NCI-H2081 (cell line): ENCODE measurements at places on chromosomes 4 and X.
A peak's percentile ranks its signal among the peaks of the same experiment; 100 is the strongest.

DNA sequence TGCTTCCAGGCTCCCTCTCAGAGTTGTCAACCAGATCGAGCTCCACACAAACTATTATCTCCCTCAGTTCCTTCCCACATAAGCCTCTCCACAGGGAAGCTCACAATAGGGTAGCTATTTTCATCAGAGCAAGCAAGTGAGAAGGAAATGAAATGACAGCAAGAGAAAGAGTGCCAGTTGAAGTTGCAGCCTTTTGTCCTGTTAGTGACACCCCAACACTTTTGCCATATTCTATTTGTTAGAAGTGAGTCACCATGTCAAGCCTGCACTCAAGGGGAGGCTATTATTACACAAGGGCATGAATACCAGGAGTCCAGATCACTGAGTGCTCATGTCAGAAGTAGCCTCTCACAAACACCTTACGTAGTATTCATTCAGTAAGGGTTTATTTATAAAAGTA lies 266.3 kb upstream of the NOCT start:
- no peak for DNase-seq

- no peak for DNase-seq
Measured at GRCh38 chrX:46814966-46815365, 21.9 kb upstream of the RP2 start.

- DNase-seq = no peak
Measured at GRCh38 chr4:87015416-87015815, 80.6 kb downstream of the AFF1 start.

GRCh38 chrX:11103006-11103405 lies 8.1 kb upstream of the HCCS start:
- no peak for DNase-seq

DNA sequence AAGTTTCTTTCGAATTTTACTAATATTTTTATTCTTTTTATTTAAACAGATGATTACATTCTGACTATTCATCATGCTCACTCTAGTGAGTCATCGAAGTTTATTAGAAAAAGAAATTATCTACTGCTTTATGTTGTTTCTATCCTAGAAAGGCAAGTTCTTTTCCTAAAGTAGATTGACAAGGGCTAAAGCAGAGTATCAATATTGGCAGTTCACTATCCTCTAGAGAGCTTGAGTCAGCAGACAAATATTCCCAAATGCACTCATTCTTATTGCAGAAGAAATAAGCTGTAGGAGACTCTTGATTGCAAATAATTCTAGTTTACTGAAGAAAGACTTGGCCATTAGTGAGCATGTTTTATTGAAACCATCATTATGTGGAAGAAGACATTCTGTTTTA lies 911.8 kb downstream of the CENPC start:
- DNase-seq = no peak

DNA sequence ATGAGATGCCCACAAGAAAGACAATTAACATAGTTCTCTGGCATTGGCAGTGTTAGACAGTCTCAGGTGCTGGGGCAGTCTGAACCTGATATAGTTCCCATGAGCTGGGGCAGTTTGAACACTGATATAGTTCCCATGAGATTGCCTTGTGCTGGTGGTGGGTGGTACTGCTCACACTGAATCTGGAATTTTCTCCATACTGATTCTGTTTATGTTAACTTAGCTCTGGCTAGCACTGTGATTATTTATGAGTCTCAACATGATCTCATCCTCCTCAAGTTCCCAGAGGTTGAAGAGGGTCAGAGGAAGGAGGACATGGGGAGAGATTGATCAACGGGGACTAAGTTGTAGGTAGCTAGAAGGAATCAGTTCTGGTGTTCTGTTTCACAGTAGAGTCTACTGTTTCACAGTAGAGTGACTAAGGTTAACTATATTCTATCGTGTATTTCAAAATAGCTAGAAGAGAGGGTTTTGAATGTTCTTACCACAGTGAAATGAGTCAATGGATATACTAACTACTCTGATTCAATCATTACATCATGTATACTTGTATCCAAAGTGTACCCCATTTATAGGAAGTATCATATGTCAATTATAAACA lies 379.9 kb downstream of the ADAM29 start:
- no peak for DNase-seq

GRCh38 chrX:134990801-134991481 lies at the start of gene SMIM10:
SMIM10 (plus strand) TSS chrX:134990991; CDS start chrX:134991096, 105 bp downstream.
- DNase-seq = no peak

DNA sequence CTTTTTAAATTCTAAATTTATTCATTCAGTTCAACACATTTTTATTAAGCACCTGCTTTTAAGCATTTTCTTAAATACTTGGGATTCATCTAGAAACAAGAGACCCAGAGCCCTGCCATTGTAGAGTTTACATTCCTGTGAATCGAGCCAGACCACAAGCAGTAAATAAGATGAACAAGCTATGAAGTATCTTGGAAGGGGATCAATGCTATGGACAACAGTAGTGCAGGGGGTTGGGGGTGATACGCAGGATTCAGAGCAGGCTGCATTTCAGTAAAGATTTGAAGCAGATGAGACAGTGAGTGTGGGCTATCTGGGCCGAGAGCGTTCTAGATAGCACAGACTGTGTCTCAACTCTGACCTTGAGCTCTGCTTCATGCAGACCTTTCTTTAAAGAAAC lies 35.1 kb downstream of the CLDN22 start:
- DNase-seq = no peak

GRCh38 chrX:115362334-115363095 lies 73.0 kb downstream of the LUZP4 start:
- peak; percentile 23 for DNase-seq

GRCh38 chrX:115023139-115023538 lies 5.7 kb upstream of the IL13RA2 start:
- DNase-seq = no peak

GRCh38 chr4:163111588-163111987 lies 55.1 kb downstream of the NAF1 start:
- no peak for DNase-seq

GRCh38 chrX:139967300-139967699 lies 2.0 kb upstream of the CXorf66 start:
- no peak for DNase-seq

GRCh38 chr4:3221184-3221494 lies 27.8 kb upstream of the MSANTD1 start:
- DNase-seq = no peak

- no peak for DNase-seq
Measured at GRCh38 chr4:2898001-2898400, 54.4 kb downstream of the ADD1 start.
